ENCODE measurements at places on chromosomes 5 and 9.

GRCh38 chr5:75522025-75522424 lies 10.3 kb downstream of the POLK start:
- peaks cover 81% of the 10 kb centered on the region for H3K4me1 ChIP-seq
- no peaks in the 10 kb centered on the region for H3K27me3 ChIP-seq
- H3K36me3 ChIP-seq: peaks cover 59% of the 10 kb centered on the region
- no peak for DNase-seq
- H3K27ac ChIP-seq: peak overlapping the region; percentile 90
- no peak overlapping the region for H3K4me3 ChIP-seq

DNA sequence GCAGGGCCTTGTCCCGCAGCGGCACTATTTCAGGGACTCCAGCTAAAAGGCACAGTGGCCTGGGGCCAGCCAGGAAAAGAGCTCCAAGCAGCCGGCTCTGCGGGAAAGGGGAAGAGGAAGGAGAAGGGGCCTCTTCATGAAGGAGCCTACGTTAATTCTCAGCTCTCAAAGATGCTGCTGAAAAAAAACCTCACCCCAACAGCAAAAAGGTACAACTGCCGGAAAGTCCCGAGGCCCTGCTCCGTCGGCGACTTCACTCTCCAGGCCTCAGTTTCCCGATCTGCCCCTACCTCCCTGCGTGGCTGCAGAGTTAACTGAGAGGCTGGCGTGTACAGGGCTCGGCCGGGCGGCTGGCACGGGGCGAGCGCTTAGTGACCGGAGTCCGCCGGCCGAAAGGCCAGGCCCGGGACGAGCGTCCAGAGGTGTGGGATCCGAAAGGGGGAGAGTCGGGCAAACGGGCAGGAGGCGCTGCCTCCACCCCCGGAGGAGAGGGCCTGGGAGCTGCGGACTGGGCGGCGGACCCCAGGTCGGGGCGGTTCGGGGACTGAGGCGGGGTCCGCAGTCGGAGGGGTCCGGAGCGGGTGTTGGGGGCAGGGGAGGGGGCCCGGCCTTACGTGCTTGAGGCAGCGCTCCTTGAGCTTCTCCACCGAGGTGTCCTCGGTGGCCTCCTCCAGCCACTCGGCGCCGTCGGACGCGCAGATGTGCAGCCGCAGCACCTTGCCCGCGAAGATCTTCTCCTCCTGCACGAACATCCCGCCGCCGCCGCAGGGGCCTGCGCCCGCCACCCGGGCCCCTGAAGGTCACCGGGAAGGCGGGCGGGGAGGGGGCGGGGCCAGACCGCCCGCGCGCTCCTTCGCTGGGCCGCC lies 529 bp downstream of the UBAC1 start:
- peak overlapping the region; percentile 89 for H3K4me3 ChIP-seq
- no peaks in the 10 kb centered on the region for H3K27me3 ChIP-seq

GRCh38 chr5:116864157-116864837 lies 289.7 kb upstream of the SEMA6A start:
- H3K4me3 ChIP-seq: no peak overlapping the region
- no peak overlapping the region for H3K27ac ChIP-seq
- no peak for DNase-seq
- H3K36me3 ChIP-seq: no peaks in the 10 kb centered on the region
- no peaks in the 10 kb centered on the region for H3K27me3 ChIP-seq
- H3K4me1 ChIP-seq: no peaks in the 10 kb centered on the region

- H3K36me3 ChIP-seq: no peaks in the 10 kb centered on the region
- H3K27me3 ChIP-seq: peaks cover 6% of the 10 kb centered on the region
- H3K4me1 ChIP-seq: no peaks in the 10 kb centered on the region
Observed at GRCh38 chr9:86764221-86764624, 183.1 kb downstream of the GAS1 start.

- no peaks in the 10 kb centered on the region for H3K36me3 ChIP-seq
- H3K27ac ChIP-seq: no peak overlapping the region
- no peaks in the 10 kb centered on the region for H3K27me3 ChIP-seq
- H3K4me3 ChIP-seq: no peak overlapping the region
- H3K4me1 ChIP-seq: peaks cover 27% of the 10 kb centered on the region
Observed at GRCh38 chr9:4530375-4530774, 40.1 kb downstream of the SLC1A1 start.

DNA sequence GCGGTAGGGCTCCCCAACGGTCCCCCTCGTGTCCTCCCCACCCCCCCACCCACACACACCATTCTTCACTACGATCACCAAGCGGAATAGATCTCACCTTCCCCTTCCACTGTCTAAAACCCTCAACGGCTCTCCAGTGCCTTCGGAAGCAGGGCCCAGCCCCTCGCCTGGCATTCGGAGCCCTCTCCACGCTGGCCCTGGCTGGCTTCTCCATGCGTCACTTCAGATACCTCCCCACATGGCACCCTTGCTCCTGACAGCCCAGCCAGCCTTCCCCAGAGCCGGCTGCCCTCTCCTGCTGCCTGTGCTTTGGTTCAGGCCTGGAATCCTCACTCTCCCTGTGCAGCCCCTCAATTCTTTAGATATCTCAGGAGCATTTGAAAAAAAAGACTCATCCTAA lies 126.6 kb downstream of the ZNF354C start:
- H3K36me3 ChIP-seq: no peaks in the 10 kb centered on the region
- H3K27me3 ChIP-seq: peaks cover 26% of the 10 kb centered on the region
- H3K4me3 ChIP-seq: no peak overlapping the region
- H3K4me1 ChIP-seq: peaks cover 2% of the 10 kb centered on the region
- DNase-seq: no peak

GRCh38 chr9:119477197-119477596 lies 108.0 kb upstream of the BRINP1 start:
- H3K4me1 ChIP-seq: no peaks in the 10 kb centered on the region
- H3K4me3 ChIP-seq: no peak overlapping the region
- no peak for DNase-seq

DNA sequence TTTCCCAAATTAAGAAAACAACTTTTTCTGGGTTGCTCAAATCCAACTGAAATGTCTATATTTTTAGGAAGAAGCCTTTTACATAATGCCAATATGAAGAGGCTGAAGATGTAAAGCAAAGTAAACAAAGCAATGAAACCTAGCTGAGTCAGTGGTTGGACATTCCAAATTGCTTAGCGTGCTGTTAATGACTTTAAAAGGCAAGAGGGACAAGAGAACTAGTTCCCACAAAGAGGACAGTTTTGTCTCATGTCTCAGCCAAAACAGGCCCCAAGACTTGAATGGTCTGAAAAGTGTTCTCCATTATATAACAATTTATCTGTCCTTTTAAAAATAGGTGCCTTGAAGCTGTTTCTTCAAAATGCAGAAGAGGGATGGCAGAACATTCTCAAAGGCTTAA lies 407.0 kb downstream of the ENC1 start:
- no peak overlapping the region for H3K27ac ChIP-seq
- peaks cover 10% of the 10 kb centered on the region for H3K4me1 ChIP-seq
- no peak overlapping the region for H3K4me3 ChIP-seq
- no peaks in the 10 kb centered on the region for H3K36me3 ChIP-seq
- no peak for DNase-seq

- DNase-seq: no peak
- H3K36me3 ChIP-seq: no peaks in the 10 kb centered on the region
- H3K4me3 ChIP-seq: no peak overlapping the region
- H3K4me1 ChIP-seq: peaks cover 2% of the 10 kb centered on the region
- peaks cover 3% of the 10 kb centered on the region for H3K27me3 ChIP-seq
- no peak overlapping the region for H3K27ac ChIP-seq
Observed at GRCh38 chr9:77587851-77588250, 60.3 kb downstream of the GNA14 start.

GRCh38 chr9:117278471-117279035 lies 136.3 kb downstream of the ASTN2 start:
- H3K36me3 ChIP-seq: no peaks in the 10 kb centered on the region
- DNase-seq: no peak
- H3K4me1 ChIP-seq: no peaks in the 10 kb centered on the region

DNA sequence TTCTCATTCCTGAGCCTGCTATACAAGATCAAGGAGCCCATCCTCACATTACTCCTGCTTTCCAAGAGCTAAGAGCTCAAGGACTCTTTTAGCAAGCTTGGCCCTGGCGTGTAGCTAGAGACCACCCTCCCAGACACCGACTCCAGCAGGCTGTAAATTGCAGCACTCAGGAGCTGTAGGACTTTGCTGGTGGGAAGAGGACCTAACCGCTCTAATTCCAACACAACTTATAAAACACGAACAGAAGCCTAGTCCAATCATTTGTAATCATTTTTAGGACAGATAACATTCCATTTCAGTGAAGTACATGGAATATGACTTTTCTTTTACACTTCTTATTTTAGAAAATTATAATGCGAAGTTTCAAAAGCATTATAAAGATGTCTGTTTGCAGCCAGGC lies 219.9 kb downstream of the NXNL2 start:
- H3K36me3 ChIP-seq: no peaks in the 10 kb centered on the region
- no peak for DNase-seq
- no peaks in the 10 kb centered on the region for H3K4me1 ChIP-seq
- no peak overlapping the region for H3K4me3 ChIP-seq
- H3K27me3 ChIP-seq: peaks cover 52% of the 10 kb centered on the region
- no peak overlapping the region for H3K27ac ChIP-seq

DNA sequence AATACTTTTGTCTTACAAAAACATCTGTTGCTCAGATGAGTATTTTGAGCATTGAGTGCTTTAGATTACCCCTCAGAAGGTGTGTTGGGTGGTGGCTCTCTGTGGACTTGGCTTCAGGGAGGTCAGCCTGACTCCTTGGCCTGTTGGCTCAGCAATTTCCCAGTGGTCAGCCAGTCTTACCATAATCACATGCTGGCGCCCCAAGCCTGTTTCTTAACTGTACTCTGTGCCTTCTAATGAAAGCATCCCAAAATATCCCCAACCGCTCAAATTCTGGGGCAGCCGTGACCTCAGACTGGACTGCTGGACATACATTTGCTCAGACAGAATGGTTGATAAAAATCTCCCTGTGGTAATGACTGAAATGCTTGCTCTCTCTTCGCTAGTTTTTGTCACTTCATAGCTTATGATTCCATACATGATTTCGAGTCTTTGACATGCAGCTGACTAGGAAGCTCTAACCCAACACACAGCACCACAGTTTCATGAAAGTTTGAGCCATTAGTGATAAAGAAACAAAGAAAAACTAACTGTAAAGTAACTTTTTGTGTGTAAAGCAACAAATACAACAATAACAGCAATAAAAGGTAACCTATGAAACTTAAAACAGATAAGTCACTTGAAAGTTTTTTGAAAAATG lies 562.2 kb upstream of the MEF2C start:
- no peaks in the 10 kb centered on the region for H3K4me1 ChIP-seq
- H3K27ac ChIP-seq: no peak overlapping the region
- H3K27me3 ChIP-seq: no peaks in the 10 kb centered on the region

- DNase-seq: no peak
- H3K27me3 ChIP-seq: peaks cover 8% of the 10 kb centered on the region
- no peaks in the 10 kb centered on the region for H3K36me3 ChIP-seq
- H3K4me1 ChIP-seq: no peaks in the 10 kb centered on the region
Observed at GRCh38 chr5:90915393-90915792, 356.8 kb downstream of the ADGRV1 start.

GRCh38 chr5:74063346-74063745 lies 437.4 kb downstream of the ARHGEF28 start:
- DNase-seq: no peak
- no peak overlapping the region for H3K4me3 ChIP-seq

- peaks cover 35% of the 10 kb centered on the region for H3K27me3 ChIP-seq
- DNase-seq: no peak
- H3K27ac ChIP-seq: no peak overlapping the region
- no peak overlapping the region for H3K4me3 ChIP-seq
- peaks cover 12% of the 10 kb centered on the region for H3K36me3 ChIP-seq
- peaks cover 6% of the 10 kb centered on the region for H3K4me1 ChIP-seq
Observed at GRCh38 chr9:113012492-113012891, 500 bp upstream of the ZNF883 start.

GRCh38 chr5:113125371-113125770 lies 148.8 kb downstream of the DCP2 start:
- no peaks in the 10 kb centered on the region for H3K36me3 ChIP-seq
- no peaks in the 10 kb centered on the region for H3K4me1 ChIP-seq
- H3K27me3 ChIP-seq: no peaks in the 10 kb centered on the region
- DNase-seq: no peak

GRCh38 chr9:297104-297972 lies 82.7 kb downstream of the DOCK8 start:
- H3K36me3 ChIP-seq: peaks cover 91% of the 10 kb centered on the region
- no peak for DNase-seq
- H3K4me3 ChIP-seq: no peak overlapping the region
- peaks cover 50% of the 10 kb centered on the region for H3K4me1 ChIP-seq

DNA sequence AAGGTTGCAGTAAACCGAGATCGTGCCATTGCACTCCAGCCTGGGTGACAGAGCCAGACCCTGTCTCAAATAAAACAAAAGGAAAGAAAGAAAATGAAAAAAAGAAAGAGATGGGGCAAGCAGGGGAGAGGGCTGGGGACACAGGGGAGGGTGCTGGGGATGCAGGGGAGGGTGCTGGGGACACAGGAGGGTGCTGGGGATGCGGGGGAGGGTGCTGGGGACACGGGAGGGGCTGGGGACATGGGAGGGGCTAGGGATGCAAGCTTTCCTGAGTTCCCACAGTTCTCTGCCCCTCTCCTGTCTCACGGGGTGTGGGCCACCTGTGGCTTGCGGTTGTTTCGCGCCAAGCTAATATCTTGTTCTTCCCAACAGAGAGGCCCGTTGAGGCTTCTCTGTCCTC lies 7.2 kb downstream of the PDCD6 start:
- H3K36me3 ChIP-seq: peaks cover 79% of the 10 kb centered on the region
- H3K4me3 ChIP-seq: no peak overlapping the region
- no peak overlapping the region for H3K27ac ChIP-seq

DNA sequence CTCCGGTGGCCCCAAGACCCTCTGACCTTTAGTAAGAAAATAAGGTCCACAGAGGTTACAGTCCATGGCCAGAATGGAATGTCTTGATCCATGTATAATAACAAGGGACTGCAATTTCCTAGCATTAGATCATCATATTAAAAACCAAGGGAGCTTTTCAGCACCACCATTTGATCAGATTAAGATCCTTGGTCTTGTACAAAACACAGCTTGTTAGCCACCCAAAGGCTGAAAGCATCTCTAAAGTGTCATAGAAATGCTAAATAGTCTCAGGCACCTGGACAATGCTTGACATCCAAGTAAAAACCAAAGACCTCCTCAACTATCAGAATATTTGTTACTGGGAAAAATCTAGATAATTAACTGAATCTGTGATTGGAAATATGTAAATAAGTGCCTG lies 50.3 kb upstream of the VPS13A start:
- peaks cover 34% of the 10 kb centered on the region for H3K27me3 ChIP-seq
- H3K36me3 ChIP-seq: no peaks in the 10 kb centered on the region
- H3K27ac ChIP-seq: no peak overlapping the region
- no peak for DNase-seq
- no peaks in the 10 kb centered on the region for H3K4me1 ChIP-seq

- no peak overlapping the region for H3K4me3 ChIP-seq
- no peak for DNase-seq
- no peaks in the 10 kb centered on the region for H3K36me3 ChIP-seq
- H3K4me1 ChIP-seq: peaks cover 4% of the 10 kb centered on the region
- peaks cover 59% of the 10 kb centered on the region for H3K27me3 ChIP-seq
- H3K27ac ChIP-seq: no peak overlapping the region
Observed at GRCh38 chr5:172642486-172642885, 1.4 kb downstream of the NEURL1B start.

GRCh38 chr5:109299557-109299956 lies 110.2 kb downstream of the PJA2 start:
- no peak overlapping the region for H3K4me3 ChIP-seq
- no peak overlapping the region for H3K27ac ChIP-seq
- DNase-seq: no peak
- no peaks in the 10 kb centered on the region for H3K27me3 ChIP-seq
- H3K4me1 ChIP-seq: no peaks in the 10 kb centered on the region
- H3K36me3 ChIP-seq: no peaks in the 10 kb centered on the region
